ENCODE measurements at places on chromosomes 3 and 15.

DNA sequence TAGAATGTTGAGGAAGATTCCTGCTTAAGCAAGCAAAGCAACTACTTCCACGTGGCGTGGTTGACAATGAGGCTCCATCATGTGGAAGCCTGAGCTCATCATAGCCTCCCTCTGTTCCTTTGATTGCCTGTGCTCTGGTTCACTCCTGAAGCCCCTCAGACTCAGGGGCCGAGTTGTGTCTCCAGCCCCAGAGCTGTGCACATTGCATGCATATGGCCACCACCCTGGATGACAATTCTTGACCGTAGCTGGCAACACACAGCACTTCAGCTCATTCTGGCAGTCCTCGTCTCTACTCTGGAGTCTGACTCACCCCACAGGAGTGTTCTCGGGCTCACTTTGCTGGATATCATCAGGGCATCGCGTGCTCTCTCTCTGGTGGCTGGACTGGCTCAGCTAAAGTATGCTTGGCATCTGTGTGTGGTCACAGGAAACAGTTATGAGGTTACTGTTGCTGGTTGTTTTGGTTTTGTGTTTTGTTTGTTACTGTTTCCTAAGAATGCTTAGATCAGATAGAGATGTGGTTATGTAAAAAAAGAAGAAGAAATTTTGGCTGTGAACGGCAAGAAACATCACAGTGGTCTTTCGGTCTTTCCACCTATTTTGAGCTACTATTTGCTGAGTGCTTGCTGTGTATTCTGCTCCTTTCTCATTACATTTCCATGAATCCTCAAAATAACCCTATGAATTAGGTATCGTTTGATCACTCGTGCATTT, 41.6 kb upstream of the MRPS22 start:
- peak; percentile 96 for DNase-seq

DNA sequence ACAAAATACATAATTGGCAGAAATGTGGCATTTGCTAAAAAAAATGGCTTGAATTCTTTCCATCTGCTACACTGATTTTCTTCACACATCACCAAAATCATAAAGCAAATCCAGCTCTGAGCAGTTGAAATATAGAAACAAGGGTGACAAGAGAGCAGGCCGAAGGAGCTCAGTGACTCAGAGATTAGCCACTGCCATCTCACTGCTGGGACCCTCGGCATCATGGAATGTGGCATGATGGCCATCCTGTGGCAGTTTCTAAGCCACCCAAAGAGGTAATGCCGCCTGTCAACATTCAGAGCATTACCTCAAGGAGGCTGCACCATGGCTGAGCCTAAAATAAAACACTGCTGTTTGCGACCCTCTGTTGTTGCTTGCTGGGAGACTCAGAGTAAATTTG, 80.5 kb upstream of the OSBPL11 start:
- DNase-seq, result no peak

DNA sequence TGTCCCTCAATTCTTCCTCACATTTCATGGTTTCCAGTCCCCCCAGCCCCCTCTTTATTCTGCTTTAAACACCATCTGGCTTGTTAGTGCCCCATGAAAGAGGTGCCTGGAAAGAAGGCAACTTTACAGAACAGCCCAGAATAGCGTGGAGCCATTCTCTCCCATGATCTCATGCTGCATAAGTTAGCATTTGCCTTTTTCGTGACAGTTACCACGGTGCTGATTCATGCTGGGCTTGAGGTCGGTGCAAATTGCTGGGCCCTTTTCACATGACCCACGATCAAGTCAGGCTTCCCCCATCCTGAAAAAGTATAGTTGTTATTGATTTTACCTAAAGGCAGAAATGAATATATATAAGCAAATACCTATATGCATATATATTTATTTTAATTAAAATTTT, 29.6 kb downstream of the SQOR start:
- no peak for DNase-seq

DNA sequence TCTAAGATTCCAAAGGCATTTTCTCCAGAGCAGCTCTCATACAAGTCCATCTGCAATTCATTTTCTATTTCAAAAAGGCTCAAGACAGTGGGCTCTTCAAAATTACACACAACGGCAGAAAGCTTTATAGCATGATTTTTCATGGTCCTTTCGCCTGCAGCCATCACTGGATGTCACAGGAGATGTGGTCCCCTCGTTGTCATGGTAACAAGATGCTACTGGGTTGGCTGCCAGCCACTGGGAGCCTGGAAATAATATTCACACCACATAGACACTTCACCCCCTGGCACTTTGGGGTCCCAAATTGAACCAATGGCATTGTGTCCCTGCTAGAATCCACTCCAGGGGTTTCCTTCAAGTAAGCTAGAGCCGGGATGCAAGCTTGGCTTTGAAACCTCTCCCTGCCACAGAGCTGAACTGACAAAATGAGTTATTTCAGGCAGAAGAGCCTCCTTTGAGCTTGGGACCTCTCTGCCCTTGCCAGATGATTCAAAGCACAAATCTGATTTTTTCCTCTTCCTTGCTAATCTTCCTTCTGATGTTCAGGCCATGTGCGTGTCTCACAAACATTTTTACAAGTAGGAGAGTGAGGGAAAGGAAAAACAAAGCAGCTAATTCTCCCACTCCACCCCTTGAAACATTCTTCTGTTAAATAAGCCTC, 512.6 kb upstream of the ADAMTS9 start:
- no peak for DNase-seq

GRCh38 chr3:71035314-71035713, 548.2 kb downstream of the FOXP1 start:
- no peak for DNase-seq

- DNase-seq, result no peak
These were observed 19.6 kb downstream of the NSUN3 start for GRCh38 chr3:94082391-94082937.

DNA sequence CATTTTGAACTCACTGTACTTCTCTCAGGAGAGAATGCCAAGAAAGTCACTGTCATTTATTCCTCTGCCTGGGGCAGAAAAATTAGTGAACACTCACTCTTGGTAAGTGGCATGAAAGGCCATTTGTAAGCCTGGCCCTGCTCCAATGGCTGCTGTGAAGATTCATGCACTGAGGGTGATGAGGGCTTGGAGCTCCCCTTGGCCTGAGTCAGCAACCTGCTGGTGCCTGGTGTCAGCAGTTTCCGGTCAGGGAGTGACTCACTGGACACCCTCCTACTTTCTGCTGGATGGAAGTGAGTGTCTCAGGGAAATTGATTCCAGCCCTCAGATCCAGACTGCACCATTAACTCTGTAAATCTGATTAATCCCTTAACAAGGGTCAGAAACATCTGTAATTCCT, 37.6 kb downstream of the TRA2B start:
- peak; percentile 82 for DNase-seq

- no peak for DNase-seq
These were observed 59.7 kb downstream of the SEMA3G start for GRCh38 chr3:52385157-52385556.

GRCh38 chr15:74434263-74435136, 742 bp upstream of the SEMA7A start:
- no peak for DNase-seq

DNA sequence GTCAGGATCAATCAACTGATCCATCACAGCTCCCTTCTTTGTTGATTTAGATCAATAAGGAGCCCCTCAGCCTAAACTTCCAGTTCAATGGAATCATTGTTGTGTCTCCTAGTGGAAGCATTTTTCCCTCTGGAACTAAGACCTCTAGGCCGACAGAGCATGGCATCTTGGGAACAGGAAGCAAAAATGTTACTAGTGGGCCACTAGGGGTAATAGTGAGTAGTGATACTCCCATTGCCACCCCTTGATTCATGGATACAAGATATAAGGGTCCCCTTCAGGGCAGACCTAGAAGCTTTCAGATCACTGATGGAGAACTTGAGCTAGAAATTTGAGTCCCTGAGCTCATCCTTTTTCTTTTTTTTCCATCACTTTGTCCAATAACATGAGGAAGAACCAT, 40.4 kb upstream of the AZI2 start:
- no peak for DNase-seq

GRCh38 chr15:25773248-25773647, 89.9 kb downstream of the ATP10A start:
- DNase-seq, result no peak

DNA sequence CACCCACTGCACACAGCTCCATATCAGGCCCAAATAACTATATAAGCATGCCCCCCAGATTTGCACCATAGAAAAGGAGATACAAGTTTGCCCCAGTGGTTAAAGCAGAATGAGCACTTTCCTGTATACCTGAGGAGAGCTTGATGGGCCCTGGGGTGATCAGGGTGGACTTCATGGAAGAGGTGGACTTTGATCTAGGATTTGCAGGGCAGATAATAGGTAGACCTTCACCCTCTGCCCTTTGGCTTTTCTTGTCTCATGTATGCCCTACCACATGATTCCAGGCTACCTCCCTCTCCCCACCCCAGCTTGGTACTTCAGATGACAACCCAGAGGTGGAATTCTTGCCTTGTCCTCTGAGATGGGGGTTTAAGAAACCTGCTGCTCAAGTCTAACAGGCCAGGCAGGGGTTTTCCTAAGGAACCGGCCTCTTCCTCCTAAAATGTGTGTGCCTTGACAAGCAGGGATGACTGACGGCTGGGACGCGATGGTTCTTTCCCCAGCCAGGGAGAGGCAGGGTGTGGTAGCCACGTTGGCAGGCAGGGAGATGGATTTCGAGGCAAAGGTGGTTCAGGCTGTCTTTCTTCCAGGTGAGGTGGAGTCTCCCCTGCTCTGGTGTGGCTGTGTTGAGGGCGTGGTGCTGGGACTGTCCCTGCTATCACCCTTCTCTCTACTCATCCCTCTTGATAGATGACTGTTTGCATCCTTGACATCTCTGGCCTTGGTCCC, 6.6 kb upstream of the RHCG start:
- DNase-seq, result no peak

DNA sequence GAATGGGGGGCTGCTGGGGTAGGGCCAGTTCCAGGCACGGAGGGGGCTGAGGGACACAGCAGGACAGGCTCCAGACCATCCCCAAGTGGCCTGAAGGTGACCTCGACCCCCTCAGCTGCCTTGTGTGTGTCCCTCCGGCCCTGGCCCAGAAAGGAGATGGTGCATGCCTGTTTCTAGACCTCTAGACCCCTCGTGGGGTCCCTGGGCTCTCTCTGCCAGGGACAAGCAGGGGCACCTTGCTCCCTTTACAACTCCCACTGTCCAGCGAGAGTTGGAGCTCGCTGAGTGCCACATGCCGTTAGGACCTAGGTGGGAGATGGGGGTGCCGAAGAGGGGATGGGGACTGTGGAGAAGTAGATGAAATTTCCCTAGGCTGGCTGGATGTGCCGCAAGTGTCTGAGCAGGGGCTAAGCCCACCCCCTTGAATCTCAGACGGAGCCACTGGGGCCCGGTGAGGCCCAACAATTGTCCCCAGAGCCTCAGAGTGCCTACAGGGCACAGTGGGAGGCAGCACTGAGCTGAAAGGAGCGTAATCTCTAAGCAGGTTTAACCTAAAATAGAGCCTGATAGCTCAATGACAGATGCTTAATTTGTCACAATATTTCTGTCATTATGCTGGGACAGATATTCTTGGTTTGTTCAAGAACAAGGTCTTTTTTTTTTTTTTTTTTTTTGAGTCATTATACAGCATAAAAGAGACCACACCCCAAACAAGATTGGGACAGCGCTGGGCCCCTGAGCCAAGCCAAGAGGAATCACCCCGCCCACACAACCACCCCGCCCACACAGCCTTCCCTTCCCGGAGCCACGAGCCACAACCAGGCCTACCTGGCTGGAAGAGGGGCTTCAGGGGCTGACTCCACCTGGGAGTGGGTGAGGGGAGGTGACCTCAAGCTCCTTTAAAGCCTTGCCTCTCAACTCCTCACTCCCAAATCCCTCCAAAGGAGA, 23.6 kb upstream of the KLF13 start:
- DNase-seq, result no peak

DNA sequence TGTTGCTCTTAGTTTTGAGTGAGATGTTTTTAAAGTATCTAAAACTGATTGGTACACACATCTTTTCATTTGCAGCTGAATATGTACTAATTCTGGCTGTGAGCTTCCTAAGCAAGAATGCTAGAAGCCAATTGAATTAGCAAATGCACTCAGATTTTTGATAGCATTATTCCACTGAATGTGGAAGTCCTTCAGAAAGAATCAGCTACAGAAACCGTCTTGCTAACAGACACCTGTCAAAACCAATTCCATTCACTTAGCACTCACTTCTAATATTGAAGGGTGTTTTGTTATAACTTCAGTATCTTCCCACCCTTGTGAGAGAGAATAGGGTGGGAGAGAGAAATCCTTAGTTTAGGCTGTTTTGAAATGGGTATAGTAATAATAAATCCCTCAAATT, 317.7 kb downstream of the IL5RA start:
- no peak for DNase-seq

DNA sequence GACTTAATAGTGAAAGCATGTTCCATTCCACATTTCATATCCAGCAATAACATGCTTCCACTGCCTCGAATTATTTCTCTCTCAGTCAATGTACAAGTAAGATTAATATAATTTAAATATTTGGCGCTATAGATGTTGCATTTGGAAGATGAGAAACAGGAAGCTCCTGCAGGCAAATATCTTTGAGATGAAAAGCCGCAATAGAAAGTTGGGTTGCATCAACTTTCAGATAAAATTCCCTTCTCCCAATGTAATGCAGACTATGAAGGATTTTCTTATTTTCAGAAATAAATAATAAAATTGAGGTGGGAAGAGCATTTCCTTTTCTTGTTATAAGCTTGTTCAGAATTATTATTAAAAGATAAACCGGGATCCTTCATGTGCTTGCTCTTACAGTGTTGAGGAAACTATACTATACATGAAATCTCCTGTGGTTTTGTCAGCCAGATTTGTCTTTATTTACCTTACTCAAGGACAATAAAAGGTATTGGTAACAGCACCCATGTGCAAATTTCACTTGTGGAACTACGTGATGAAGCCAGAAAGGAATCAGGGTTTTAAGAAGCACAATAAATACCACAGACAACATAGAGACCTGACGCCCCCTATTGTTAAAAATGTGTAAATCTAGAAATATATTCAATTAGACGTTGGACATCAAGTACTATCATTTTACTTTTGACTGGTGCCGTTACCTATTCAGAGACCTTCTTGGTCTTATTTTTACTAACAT, 307.0 kb downstream of the ARPP21 start:
- DNase-seq, result peak; percentile 3

GRCh38 chr15:82921242-82921641, 31.3 kb downstream of the HOMER2 start:
- no peak for DNase-seq

GRCh38 chr15:49242820-49243219, 72.8 kb downstream of the GALK2 start:
- peak; percentile 43 for DNase-seq

GRCh38 chr3:2958551-2958950, 151.6 kb downstream of the IL5RA start:
- no peak for DNase-seq

All from amniotic stem cell (primary cell).